NCI-H460 (cell line): ENCODE measurements at places on chromosomes 4 and X. TPM values are rescaled to one million over a fixed set of nuclear protein-coding genes. Genes with fewer than 3 reads are reported as not detected.

DNA sequence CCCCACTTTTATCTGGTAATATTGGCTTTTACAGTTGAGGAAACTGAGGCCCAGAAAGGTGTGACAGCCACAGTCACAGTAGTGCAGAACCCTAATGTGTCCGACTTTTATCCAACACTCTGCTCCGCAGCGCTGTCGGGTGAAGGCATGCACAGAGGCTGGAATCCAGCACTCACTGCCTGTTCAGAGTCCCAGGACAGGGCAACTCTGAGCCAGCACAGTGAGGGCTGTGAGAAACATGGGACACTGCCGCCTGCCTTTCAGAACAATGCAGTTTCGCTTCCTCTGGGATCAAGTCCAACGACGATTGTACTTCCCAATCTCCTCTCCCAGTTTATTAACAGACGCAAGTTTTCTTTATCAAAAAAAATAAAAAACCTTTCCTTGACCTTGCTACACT is 41.9 kb upstream of the PDGFRA start:
- no peak for DNase-seq

DNA sequence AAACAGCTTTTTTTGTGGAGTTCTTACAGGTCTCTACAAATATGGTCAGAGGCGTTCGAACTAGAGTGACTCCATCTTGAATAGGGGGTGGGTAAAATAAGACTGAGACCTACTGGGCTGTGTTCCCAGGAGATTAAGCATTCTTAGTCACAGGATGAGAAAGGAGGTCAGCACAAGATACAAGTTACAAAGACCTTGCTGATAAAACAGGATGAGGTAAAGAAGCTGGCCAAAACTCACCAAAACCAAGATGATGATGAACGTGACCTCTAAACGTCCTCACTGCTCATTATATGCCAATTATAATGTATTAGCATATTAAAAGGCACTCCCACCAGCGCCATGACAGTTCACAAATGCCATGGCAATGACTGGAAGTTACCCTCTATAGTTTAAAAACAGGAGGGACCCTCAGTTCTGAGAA is 42.8 kb upstream of the SPP1 start:
- no peak for DNase-seq

DNA sequence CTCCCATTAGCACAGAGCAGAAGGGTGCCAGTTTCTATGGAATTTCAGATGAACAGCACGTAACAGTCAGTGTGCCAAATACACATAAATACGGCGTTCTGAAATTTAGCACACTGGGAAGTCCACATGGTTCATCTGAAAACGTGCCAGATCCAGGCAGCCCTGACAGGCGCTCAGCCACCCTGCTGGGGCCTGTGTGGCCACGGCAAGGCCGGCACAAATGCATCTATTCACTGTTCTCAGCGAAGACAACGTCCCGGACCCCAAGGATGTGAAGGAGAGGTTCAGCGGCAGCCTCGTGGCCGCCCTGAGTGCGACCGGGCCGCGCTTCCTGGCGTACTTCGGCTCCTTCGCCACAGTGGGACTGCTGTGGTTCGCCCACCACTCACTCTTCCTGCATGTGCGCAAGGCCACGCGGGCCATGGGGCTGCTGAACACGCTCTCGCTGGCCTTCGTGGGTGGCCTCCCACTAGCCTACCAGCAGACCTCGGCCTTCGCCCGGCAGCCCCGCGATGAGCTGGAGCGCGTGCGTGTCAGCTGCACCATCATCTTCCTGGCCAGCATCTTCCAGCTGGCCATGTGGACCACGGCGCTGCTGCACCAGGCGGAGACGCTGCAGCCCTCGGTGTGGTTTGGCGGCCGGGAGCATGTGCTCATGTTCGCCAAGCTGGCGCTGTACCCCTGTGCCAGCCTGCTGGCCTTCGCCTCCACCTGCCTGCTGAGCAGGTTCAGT is 15.6 kb downstream of the DGKQ start:
- no peak for DNase-seq

DNA sequence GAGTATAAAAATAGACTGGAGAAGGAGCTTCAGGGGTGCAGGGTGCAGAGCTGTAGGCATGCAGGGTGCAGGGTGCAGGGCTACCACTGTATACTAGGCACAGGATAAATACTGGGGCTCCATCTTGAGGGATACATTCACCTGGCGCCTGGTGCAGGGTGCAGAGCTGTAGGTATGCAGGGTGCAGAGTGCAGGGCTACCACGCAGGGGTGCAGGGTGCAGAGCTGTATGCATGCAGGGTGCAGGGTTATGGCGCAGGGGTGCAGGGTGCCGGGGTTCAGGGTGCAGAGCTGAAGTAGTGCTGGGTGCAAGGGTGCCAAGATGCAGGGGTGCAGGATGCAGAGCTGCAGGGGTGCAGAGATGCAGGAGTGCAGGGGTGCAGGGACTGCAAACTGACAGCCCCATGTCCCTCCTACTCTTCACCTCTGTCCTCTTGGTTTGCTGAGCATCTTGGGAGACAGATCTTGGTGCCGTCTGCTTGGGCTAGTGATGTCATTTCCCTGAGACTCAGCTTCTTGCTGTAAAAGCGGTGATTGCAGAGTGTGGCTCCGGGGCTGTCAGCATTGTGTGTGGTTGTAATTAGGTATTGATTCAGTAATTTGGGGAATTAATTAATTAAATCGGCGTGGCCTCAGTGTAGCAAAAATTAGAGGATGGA is 91.2 kb downstream of the ADRA2C start:
- DNase-seq: no peak

The ZAR1 gene
- total RNA-seq: not detected in 2 replicates

- DNase-seq: no peak
These were observed 81.6 kb downstream of the FBXO8 start for GRCh38 chr4:174201871-174202270.

The TRO gene
- total RNA-seq: 0.22 and 0.89 TPM in 2 replicates

The P2RY10 gene
- not detected in 2 replicates for total RNA-seq

DNA sequence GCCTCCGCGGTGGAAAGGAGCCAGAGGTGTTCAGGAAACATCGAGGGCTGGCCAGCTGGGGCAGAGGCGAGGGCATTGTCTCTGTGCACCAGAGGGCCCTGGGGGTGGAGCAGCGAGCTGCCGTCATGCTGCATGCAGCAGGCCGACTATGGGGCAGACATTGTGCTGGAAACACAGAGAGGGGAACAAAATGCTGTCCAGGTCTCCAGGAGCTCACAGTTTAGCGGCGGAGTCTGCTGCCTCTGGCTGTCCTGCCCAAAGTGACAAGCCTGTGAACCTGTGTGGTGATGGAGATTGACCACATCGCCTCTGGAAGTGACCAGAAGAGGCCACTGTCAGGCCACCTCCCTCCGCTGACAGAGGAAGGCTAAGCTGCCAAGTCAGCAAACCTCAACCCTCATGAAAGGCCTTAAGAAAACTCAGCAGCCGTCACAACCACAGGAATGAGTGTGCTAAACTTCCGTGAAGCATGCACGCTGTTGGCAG is 20.1 kb upstream of the SASH3 start:
- DNase-seq: no peak

DNA sequence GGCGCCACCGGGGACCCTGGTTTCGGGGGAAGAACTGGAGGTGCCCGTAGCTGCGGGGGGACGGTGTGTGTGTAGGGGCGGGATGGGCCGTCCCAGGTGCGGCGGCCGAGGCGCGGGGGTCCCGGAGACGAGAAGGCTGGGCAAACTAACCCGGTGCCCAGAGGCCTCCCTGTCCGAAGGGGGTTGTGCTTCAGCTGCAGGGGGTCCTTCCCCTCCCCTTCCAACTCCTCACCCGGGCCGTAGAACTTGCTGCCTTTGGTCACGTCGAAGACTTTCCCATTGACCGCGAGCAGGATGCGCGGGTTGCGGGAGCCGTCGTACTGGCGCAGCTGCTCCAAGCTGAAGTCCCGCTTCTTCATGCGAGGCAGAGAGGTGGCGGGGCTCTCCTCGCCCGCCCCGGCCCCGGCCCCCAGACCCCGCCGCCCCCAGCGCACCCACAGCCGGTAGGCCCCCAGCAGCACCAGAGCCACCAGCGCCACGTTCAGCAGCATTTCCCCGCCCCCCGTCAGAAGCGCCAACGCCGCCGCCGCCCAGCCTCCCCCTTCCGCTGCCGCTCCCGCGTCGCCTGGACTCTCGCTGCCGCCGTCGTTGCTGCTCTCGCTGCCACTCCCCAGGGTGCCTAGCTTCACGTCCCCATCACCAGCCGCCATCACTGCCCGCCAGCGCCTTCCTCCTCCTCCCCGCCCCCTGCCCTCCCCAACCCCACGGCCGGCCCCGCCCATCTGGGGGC is at the start of gene PGRMC2:
PGRMC2 (minus strand) TSS at position 673 of the 730 bp plus-strand sequence; CDS start at position 650, 23 bp downstream.
- no peak for DNase-seq

The DDIT4L gene
- total RNA-seq: 46.5 and 48.0 TPM in 2 replicates

- no peak for DNase-seq
These were observed 82.0 kb upstream of the FREM3 start for GRCh38 chr4:143782521-143782920.

The FMR1NB gene
- not detected in 2 replicates for total RNA-seq

DNA sequence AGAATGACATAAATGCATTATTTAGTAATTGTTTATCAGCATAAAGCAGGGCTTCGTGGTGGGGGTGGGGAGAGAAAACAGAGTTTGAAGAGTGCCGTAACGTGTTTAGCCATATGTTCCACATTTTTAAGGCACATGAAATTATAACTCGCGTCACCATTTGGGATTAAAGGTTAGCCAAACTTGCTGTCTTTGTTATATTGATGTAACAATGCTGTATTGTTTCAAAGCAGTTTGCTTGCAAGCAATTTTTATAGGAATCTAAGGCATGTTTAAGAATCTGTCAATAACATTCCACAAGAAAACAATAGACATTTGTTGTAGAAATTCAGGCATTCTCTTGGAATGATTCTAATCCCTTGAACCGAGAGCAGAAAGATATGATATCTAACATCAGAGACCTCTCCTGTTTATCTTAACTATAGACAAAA is 78.3 kb downstream of the CLDN22 start:
- no peak for DNase-seq

- no peak for DNase-seq
These were observed 1061.8 kb downstream of the PCDH19 start for GRCh38 chrX:99348256-99348655.

DNA sequence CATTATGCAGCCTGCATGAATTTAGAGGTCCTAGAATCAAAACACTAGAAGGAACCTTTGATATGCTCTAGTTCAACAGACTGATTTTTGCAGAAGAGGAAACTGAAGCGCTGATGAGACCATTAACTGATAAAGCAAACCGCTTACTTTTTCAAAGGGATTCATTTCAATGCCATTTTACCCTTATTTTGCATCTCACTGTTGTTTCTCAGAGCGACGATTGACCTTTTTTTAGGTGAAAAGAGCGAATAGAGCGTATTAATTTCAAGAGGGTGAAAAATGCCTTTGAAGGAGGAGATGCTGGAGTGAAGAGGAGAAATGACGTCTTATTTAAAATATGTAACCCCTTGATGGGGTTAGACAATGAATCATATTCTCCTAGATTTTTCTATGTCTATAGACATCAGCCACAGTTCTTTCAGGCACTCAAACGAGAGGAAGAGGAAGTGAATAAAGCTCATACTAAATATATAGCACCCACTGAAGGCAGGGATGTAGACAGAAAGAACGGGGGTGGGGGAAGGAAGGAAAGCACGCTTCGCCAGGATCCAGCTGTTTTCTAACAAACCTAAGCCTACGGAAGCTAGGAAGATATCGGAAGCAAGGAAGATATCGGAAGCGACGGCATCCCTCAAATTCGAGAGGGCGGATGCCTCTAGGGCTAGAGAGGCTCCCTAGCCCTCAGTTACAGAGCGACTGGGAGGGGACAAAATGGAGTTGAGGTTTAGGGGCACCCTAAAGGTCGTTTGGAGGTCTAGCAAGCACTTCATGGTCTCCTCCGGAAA is 848 bp downstream of the ACSL4 start:
- DNase-seq: peak; percentile 2

DNA sequence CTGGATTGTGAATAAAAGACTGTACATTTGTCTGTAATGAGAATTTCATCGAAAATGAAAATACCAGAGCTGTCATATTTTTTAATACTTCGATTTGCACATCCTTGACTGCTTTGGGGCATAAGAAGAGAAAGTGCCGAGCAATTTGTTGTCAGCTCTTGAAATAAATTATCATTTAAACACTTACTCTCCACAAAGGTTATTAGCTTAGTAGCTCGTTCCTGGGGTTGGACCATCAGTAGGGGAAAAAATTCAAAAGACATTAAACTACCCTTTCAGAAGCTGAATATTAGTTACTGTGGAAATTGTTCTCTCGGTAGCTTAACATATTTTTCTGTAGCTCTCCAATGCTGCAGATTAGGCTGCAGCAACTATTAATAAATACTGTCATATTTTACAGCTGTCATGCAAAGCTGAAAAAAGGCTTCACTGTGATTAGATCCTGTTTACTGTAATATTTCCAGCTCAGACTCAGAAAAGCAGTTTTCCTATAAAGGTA is 76.9 kb downstream of the GRIA3 start:
- no peak for DNase-seq

DNA sequence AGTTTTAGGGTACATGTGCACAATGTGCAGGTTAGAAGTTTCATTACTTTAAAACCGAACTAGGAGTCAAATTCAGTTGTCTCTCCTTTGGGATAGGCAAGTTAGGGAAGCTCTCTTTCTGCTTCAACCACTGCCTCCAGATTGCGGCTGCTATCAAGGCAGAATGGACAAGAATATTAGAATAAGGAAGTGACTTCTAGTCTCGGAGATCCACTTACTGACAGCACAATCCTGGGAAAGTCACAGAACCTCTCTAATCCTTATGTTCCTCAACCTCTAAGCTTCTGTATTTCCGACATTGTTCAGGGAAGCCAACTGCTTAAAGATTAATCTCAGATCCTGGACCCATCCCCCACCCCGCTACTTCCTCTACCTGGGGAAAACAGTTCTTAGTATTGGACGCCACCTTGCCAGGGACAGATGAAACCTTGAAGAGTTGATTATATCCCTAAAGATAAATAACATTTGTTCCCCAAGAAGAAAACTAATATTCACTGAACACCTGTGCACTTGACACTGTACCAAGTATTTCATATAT is 2.1 kb downstream of the NUP62CL start:
- DNase-seq: no peak

GRCh38 chr4:11821772-11822430 is 393.2 kb upstream of the HS3ST1 start:
- no peak for DNase-seq

The NOCT gene
- total RNA-seq: 19.7 and 20.2 TPM in 2 replicates

DNA sequence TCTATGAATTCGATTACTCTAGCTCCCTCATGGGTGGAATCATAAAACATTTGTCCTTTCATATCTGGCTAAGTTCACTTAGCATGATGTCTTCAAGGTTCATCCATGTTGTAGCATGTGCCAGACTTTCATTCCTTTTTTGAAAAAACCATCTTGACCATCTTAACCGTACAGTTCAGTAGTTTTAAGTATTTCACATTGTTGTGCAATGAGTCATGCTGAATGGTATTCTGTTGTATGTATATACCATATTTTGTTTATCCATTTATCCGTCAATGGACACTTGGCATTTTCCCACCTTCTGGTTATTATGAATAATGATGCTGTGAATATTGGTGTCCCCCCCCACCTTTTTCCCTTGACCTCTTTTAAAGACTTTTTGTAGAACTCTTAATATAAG is 72.4 kb upstream of the TLR2 start:
- no peak for DNase-seq

DNA sequence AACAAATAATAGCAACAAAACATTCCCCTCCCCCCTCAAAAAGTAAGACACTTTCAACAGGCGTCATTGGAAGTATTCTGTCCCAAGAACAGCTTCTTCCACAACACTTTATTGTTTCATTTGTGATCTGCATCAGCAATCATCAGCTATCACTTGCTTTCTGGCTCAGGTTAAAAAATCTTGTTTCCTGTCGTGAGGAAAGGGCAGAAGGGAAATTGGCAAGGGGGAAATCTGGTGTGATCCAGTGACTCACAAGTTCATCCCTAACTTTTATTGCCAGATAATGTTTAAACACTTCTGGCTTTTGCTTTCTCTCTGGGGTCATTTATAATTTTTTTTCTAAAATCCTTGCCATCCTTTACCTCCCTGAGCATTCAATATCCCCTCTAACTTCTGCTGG is 247.4 kb upstream of the GIMD1 start:
- no peak for DNase-seq
